ENCODE measurements at places on chromosomes 5 and 9.

DNA sequence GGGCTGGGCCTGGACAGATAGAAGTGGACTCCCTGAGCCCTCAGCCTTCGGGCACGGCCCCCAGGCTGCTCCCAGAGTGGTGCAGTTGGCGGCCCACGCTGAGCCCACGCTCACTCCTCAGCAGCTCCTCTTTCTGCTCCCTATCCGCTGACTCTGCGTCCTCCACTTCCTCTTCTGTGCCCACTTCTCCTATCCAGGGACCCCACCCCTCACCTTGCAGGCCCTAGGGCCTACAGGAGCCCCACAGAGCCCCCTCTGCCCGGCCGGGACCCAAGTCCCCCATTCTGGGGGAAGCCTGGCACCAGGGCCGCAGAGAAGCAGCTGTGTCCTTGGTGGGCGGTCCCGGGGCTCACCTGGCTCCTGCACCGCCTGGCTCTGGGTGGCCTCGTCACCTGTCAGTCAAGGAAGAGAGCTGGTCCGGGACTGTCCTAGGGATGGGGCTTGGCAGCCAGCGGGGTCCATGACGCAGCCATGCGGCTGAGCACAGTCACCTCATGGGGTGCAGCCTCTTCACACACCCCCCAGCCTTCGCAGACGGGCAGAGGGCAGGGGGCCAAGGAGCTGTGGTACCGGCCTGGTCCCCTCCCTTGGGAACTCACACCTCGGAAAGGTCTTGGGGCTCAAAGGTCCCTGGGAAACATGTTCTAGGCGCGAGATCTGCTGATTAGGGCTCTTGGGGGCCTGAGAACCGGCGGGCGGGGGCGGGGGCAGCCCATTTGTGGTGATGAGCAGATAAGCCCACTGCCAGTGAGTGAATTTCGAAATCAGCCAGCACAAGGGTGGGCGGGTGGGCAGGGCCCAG, 5.4 kb upstream of the NRARP start:
- DNase-seq: no peak

DNA sequence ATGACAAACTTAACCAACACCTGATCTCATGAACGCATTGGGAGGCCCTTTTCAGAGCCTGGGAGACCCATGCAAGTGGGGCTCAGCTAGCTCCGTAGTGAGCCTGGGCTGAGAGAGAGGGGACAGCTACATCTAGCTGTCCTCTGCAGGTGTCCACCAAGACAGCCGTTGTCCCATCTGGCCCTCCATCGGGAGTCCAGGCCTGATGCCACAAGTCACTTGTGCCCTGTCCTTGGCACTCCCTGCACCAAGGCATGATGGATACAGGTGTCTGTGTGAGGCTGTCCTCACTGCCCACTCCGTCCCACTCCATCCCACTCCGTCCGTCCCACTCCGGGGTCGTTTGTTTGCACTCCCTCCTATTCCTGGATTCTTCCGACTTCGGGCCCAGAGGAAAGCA, 2.5 kb upstream of the EDF1 start:
- DNase-seq: no peak

DNA sequence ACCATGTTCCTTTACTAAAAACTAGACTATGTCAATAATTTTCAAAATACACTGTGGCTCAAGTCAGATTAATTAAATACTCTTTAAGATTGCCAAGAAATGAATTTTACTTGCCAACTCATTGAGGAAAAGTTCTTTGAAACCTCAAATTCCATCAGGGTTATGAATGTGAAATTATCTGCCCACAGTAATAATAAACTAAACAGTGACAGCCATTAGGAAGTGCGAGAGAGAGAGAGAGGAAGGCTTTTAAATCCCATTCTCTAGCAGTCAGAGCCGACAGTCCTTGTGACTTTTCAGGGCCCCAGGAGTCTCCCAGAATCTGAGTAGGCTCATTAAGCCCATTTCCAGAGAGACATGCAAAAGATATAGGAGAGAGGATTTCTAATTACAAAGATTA, 236.1 kb downstream of the MARCHF11 start:
- no peak for DNase-seq

DNA sequence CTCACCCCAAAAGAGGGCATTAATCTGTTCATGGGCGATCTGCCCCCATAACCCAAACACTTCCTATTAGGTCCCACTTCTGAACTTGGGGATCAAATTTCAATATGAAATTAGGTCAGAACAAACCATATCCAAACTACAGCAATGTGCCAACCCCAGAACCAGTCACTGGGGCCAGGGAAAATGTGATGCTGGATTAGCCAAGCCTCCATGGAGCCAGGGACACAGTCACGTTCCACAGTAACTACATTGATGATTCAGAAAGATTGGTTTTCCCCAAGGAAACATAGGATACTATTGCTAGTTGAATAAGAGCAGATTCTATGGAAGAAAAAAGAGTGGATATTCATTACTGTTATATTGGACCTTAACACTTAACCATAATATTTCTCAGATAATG, 84.2 kb downstream of the GIN1 start:
- no peak for DNase-seq

DNA sequence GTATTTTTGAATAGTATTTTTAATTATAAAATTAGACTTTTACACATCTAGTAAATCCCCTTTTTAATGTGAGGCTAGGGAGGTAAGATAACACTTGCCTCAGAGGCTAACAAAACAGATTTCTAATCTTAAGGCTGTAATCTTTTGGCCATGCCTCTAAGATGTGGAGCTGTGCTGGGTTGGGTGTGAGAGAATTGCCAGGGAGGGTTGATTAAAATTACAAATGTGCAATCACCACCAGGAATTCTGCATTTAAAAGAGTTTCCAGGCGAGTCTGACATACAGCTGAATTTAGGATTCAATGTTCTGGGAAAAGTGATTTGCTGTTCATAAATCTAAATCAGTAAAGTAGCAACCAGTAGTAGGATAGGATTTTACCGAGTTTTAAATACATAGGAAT, 73.3 kb downstream of the NUDT12 start:
- DNase-seq: no peak

DNA sequence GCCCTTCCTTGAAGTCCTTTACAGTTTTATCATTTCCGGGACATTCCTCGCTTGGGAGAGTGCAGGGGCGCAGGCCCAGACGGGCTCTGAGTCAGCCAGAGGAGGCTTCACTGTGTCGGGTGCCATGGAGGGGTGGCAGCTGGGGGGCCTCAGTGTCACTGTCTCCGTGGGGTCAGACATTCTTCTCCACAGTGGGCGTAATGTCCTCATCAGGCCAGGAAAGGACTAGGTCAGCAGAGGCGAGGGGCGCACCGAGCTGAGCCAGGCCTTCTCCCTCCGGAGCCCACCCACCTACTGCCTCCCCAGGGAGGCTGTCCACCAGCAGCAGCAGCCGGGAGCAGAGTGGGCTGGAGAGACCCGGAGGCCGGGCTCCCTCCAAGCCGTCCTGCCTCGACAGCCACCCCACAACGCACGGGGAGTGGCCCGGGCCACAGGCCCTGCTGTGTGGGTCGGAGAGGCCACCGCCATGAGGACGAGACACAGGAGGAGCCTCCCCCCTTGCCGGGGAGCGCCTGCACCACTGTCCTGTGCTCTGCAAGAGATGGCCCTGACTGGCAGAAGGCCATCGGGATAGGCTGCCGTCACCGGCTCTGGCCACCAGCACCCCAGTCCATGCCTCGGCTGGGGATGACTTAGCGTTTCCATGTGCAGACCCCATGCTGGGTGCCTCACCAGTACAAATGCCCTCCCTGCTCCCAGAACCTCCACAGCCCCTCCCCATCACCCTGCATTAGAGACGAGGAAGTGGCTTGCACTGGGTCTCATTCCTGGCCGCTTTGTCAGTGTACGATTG, 26.5 kb downstream of the SARDH start:
- DNase-seq: peak; percentile 34

DNA sequence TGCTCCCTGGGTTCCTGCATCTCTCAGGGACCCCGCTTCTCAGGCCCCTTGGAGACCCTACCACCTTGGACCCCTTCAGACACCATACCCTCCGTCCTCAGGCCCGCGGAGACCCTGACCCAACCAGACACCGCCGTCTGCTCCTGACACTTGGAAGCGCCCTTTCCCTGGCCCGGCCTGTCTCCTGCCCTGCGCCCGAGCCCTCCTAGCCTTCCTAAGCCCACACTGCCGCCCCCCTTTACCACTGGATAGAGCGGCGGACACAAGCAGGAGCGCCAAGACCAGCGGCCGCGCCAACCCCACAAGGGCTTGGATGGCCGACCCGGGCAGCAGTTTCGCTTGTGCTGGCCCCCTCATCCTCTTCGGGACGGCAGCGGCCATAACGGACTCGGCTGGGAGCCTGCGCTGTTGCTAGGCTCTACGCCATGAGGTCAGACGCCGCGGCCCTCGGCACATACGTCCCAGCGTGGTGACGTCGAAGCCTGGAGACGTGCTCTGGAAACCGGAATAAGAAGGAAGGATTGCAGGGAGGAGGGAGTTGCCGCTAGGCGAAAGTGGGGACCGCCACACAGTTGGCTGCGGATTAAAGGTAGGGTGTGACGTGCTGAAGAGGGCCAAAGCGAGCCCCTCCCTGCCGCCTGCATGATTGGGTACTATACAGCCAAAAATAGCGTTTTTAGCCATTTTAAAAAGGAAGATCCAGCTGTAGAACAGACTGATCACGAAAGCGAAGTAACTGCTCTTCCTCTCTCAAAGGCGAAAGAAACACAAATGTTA, at the start of gene C5orf15:
C5orf15 (minus strand) TSS at position 422 of the 777 bp plus-strand sequence; CDS start at position 381, 41 bp downstream.
- peak; percentile 97 for DNase-seq

DNA sequence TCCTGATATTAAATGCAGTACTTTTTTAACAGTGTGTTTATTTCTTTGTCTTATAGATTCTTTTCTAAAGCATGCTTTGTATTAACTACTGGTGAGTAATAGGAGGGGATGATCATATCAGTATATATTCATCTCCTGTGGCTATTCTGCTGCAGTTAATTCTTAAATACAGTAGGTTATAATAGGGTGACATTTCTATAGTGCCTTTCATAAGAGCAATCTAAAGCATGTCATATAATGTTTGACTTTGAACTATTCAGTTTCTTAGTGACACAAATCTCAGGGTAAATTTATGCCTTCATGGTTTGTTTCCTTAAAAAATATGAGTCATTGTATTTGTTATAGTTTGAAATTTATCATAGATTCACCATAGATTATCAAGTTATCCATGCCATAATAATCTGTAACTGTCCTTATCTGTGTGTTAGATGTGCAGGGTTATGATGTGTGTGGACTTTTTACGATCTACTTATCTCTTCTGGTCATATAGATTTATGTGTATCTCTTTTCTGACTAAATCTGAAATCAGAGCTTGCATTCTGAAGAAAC, 1019.5 kb downstream of the NR2F1-AS1 start:
- DNase-seq: no peak

GRCh38 chr9:114313186-114313585, 9.7 kb upstream of the ORM1 start:
- no peak for DNase-seq

DNA sequence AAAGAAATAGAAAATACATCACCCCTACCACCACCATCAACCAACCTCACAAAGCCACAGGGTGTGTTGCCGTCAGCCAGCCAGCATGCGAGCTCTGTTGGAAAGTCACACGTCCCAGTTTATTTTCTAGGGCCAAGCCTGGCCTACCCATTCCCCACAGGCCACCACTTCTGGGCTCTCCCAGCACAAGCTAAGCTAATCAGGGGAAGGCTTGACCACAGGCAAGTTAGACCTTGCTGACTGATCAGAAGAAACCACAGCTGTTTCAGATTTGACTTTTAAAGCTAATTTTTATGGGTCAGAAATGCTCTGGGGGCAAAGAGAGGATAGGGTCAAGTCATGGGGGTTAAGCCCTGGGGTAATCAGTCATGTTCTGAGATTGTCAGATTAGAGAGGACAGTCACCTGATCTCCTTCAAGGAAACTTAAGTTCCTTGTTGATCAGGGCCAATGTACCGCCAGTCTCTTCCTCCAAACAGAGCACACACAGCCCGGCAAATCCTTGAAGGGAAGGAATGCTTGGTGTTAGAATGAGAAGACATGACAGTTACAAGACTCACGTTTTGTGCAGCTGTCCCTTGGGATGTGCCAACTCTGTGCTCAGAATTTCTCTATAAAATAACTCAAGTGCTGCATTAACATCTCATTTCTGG, 7.6 kb downstream of the SHB start:
- no peak for DNase-seq

GRCh38 chr5:178431782-178432165, 158.4 kb downstream of the COL23A1 start:
- DNase-seq: no peak

DNA sequence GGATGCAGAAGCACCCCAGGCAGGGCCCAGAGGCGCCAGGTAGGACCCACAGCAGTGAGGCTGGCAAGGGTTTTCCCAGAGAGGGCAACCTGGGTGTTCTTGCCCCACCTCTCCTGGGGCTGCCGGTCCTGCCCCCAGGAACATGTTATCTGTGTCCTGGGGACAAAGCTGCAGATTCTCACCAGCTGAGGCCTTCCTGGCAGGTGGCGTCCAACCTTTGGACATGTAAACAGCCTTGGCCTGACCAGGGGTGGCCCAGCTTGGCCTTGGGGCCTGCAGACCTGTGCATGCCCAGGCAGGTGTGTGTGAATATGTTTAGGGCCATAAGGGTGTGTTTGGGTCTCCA, 101.8 kb upstream of the LARP1 start:
- DNase-seq: no peak

- no peak for DNase-seq
Measured at GRCh38 chr5:115815693-115816225, 700 bp downstream of the CDO1 start.

DNA sequence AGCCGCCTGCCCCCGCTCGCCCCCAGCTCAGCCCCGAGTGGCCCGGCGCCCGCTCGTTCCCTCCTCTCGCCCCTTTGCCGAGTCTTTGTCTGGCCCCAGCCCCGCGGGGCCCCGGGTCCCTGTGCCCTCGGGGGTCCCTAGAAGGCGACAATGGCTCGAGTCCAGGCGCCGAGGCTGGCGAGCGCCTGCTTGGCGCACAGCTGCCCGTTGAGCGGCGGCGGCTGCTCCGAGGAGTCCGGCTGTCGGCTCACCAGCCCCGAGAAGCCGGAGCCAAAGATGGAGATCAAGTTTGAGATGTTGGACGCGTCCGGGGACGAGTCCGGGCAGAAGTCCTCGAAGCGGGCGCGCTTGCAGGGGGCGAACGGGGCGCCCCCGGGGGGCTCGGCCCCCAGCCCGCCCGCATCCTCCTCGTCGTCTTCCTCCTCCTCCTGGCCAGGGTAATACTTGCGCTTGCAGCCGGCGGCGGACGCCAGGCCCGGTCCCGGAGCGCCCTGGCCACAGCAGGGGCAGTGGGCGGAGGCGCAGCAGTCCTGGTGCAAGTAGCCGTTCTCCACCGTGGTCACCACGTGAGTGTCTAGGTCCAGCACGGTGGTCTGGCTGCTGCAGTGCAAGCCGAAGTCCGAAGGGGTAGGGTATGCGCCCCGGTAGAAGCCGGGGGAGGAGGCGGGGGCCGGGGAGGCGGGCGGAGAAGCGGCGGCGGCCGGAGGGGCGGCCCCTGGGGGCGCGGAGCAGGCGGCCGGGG, 1.2 kb downstream of the IER5L start:
- DNase-seq: no peak

- no peak for DNase-seq
Measured at GRCh38 chr5:80810425-80810824, 149.7 kb upstream of the RASGRF2 start.

DNA sequence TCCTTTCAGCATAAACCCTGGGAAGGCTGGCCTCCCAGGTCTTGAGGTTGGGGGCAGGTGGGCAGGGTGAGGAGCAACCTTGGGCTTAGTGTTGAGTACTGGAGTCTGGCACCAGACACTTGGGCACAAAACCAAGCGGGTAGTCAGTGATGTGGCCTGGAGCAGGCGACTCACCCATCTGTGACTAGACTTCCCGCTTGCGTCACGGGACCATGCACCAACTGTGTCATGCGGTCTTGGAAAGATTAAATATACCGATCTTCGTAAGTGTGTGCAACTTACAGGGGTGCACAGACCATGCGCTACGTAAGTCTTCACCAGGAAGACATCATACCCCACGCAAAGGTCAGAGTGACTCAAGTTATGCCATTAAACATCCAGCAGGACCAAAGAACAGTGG, 304.4 kb upstream of the IRX4 start:
- no peak for DNase-seq
